ENCODE measurements at places on chromosomes 3 and 15. TPM values are rescaled to one million over a fixed set of nuclear protein-coding genes. Genes with fewer than 3 reads are reported as not detected.

The TGM4 gene
- 0.10 TPM for polyA plus RNA-seq

The CD80 gene
- not detected for polyA plus RNA-seq

The PGBD4 gene
- polyA plus RNA-seq, result 0.75 TPM

The MAP1A gene
- 28.7 TPM for polyA plus RNA-seq

The SOX14 gene
- not detected for polyA plus RNA-seq

The DUOX2 gene
- not detected for polyA plus RNA-seq

The DNASE1L3 gene
- polyA plus RNA-seq, result not detected

The MNS1 gene
- polyA plus RNA-seq, result 0.62 TPM

The PDIA3 gene
- 980 TPM for polyA plus RNA-seq

The TEX9 gene
- polyA plus RNA-seq, result 0.42 TPM

The SEC11A gene
- 91.8 TPM for polyA plus RNA-seq

The VIPR1 gene
- polyA plus RNA-seq, result not detected

The CASR gene
- not detected for polyA plus RNA-seq

The CXCR6 gene
- polyA plus RNA-seq, result not detected

The CELSR3 gene
- polyA plus RNA-seq, result 0.63 TPM

The RAF1 gene
- polyA plus RNA-seq, result 101 TPM

The FSIP1 gene
- polyA plus RNA-seq, result 0.10 TPM

The STRC gene
- polyA plus RNA-seq, result 0.20 TPM

The FOXB1 gene
- not detected for polyA plus RNA-seq

The AGBL1 gene
- polyA plus RNA-seq, result not detected

The KBTBD12 gene
- polyA plus RNA-seq, result not detected

The C3orf70 gene
- polyA plus RNA-seq, result 0.89 TPM

The GOLGA8J gene
- polyA plus RNA-seq, result not detected

The ACAD11 gene
- polyA plus RNA-seq, result 16.0 TPM

The SLC51A gene
- polyA plus RNA-seq, result not detected

The ITIH1 gene
- polyA plus RNA-seq, result not detected

The ZBED2 gene
- 0.51 TPM for polyA plus RNA-seq

The GCNT3 gene
- polyA plus RNA-seq, result not detected

The PDIA5 gene
- polyA plus RNA-seq, result 42.0 TPM

The IQCF5 gene
- polyA plus RNA-seq, result not detected

The NPRL2 gene
- 38.5 TPM for polyA plus RNA-seq

The STX19 gene
- polyA plus RNA-seq, result not detected

The PTPRG gene
- 7.7 TPM for polyA plus RNA-seq

The STOML1 gene
- 25.0 TPM for polyA plus RNA-seq

The SLCO3A1 gene
- 8.1 TPM for polyA plus RNA-seq

The CKMT1B gene
- 0.07 TPM for polyA plus RNA-seq

The INKA1 gene
- polyA plus RNA-seq, result 5.4 TPM

The RAB6B gene
- 1.4 TPM for polyA plus RNA-seq

The NOX5 gene
- 0.07 TPM for polyA plus RNA-seq

The PLS1 gene
- 0.34 TPM for polyA plus RNA-seq

The ZBBX gene
- not detected for polyA plus RNA-seq

The STRIT1 gene
- polyA plus RNA-seq, result not detected

The ADPRH gene
- polyA plus RNA-seq, result 0.06 TPM

The GABRR3 gene
- not detected for polyA plus RNA-seq

The WDR53 gene
- polyA plus RNA-seq, result 5.3 TPM

The CAND2 gene
- 4.9 TPM for polyA plus RNA-seq
